ENCODE measurements at places on chromosomes 3 and 15. TPM values are rescaled to one million over a fixed set of nuclear protein-coding genes. Genes with fewer than 3 reads are reported as not detected.

The CPLX3 gene
- not detected for total RNA-seq

The FETUB gene
- not detected for total RNA-seq

The UROC1 gene
- under 0.01 TPM for total RNA-seq

The CADM2 gene
- 0.22 TPM for total RNA-seq

The KIF15 gene
- total RNA-seq: 2.2 TPM

The PATL2 gene
- 0.09 TPM for total RNA-seq

The LMAN1L gene
- not detected for total RNA-seq

The RNF123 gene
- total RNA-seq: 20.5 TPM

The ALG1L2 gene
- not detected for total RNA-seq

The TNK2 gene
- 12.2 TPM for total RNA-seq

The WNT7A gene
- total RNA-seq: not detected

The LSAMP gene
- not detected for total RNA-seq

The MUC4 gene
- total RNA-seq: not detected

The EXD1 gene
- total RNA-seq: not detected

The IGSF11 gene
- total RNA-seq: under 0.01 TPM

The TRIM59 gene
- 15.9 TPM for total RNA-seq

The MAGEL2 gene
- total RNA-seq: under 0.01 TPM

The GP5 gene
- total RNA-seq: 0.22 TPM

The IL16 gene
- total RNA-seq: 3.3 TPM

The EPB42 gene
- total RNA-seq: not detected

The GOLGA8S gene
- under 0.01 TPM for total RNA-seq

The EFCC1 gene
- 5.2 TPM for total RNA-seq

The STARD5 gene
- total RNA-seq: 2.1 TPM

The MGLL gene
- 19.6 TPM for total RNA-seq

The FBXW12 gene
- not detected for total RNA-seq

The MKRN3 gene
- 0.65 TPM for total RNA-seq

The ROPN1 gene
- total RNA-seq: not detected
